ENCODE measurements at places on chromosomes 6 and 20.

DNA sequence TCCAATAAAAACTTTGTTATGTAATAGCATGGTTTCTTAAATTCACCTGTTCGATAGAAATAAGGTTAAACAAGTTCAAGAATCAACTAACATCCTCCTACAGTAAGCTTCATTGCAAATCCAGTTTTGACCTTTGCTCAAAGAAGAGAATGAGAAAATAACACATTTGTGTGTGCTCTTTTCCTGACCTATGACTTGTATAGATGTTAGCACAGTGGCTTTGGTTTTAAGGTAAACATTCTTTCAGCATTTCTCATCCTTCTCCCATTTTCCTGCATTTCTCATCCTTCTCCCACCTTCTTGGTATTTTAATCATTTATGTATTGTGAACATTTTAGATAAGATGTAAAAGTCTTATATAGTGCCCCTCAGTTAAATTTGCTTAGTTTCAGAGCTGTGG, 73.9 kb downstream of the PLCB1 start:
- DNase-seq = no peak

DNA sequence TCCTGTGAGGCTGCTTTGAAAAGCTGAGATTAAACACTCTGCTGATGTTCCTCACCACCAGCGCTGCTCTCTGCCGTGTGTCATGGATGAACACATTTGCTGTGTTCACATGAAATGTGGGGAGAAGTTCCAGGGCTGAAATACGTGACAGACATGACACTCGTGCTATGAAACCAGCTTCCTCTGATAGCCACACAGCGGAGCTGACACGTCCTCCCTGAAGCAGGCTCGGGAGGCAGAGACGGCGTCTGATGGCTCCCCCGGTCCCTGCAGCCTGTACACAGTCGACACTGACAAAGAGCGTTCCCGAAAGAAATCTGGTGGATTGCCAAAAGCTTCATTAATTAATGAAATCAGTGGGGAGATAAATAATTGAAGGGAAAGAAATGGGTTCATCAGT, 17.5 kb downstream of the AGPAT4 start:
- DNase-seq = no peak

DNA sequence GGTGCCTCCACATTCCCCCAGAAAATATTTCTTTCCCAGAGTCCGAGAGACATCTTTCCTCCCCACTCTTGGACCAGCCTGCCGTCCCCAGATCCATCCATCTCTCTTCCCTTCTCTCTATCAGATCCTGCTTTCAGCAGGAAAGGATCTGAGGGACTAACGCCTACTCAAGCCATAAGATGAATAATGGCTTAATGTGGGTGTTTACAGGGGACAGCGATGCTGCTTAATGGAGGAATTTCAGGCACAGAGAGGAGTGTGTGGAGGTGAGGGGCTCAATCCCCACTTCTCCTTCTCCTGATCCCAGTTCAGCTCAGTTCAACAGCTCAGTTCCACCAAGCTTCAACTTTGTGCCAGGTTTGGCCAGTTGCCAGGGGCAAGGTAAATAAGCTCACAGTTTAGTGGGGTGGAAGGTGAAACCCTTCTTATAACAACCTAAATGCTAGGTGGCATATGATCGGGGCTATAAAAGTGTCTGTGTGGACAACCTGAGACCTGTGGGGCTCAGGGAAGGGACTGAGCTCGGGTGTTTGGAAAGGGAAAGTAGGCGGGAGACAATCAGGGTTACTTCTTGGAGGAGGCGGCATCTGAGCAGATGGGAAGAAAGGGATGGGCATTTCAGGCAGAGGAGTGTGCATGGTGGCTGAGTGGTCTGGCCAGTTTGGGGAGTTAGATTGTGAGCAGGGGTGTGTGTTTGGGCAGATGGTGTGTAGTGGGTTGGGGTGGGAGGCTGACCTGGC, 55.8 kb downstream of the CDH22 start:
- DNase-seq = no peak

GRCh38 chr20:11350126-11351005, 567.3 kb upstream of the BTBD3 start:
- no peak for DNase-seq

DNA sequence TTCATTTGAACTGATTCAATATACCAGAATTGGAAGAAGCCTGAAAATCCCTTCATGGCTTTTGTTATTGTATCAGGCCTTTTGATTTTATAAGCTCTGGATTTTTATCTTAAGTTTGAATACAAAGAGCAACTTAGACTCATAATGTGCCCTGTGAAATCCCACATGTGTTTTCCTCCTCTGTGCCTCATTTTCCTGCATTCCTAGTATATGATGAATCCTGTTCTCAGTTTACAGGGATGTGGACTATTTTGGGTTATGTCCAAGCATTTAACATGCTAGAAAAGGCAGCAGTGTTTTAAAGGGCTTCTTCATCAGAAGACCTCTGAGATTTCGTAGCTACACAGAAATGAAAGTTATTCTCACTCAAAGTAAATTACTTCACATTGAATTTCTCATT, 455.0 kb downstream of the RFPL4B start:
- no peak for DNase-seq

DNA sequence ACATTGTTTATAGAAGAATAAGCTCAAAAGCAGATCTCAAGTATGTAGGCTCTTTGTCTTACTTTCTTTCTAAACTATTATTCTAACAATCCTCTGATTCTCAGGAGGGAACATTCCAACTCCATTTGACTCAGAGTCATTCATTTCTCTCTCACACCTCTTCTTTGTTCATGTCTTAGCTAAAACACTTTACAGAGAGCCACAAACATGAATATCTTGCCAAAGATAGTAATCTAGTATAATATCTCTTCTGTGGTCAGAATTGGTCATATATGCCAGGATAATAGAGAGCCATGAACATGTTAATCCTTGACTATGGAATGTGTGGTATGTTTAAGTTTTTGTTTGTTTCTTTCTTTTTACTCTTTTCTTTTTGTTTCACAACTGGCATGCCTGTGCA, 456.0 kb upstream of the PTCHD4 start:
- peak; percentile 30 for DNase-seq

- DNase-seq = no peak
Measured at GRCh38 chr6:89346433-89346832, 6.1 kb downstream of the UBE2J1 start.

GRCh38 chr20:17568972-17569521, 828 bp upstream of the DSTN start:
- peak; percentile 40 for DNase-seq

DNA sequence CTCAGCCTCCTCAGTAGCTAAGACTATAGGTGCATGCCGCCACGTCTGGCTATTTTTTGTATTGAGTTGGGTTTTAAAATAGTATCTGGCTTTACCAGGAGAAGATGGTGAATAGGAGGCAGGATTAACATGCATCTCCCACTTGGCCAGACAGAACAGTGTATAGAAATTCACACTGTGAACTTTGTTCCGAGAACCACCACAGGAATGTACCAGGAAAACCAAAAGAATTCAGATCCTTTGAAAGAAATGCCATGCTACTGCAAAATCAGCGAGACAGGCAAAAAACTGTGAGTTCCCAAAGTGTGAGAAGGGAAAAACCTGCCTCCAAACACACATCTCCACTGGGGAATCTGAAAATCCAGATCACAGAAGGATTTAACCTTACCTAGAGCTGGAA, 327.6 kb downstream of the NKAIN2 start:
- no peak for DNase-seq

- no peak for DNase-seq
Measured at GRCh38 chr20:828987-829386, 4.5 kb upstream of the FAM110A start.

DNA sequence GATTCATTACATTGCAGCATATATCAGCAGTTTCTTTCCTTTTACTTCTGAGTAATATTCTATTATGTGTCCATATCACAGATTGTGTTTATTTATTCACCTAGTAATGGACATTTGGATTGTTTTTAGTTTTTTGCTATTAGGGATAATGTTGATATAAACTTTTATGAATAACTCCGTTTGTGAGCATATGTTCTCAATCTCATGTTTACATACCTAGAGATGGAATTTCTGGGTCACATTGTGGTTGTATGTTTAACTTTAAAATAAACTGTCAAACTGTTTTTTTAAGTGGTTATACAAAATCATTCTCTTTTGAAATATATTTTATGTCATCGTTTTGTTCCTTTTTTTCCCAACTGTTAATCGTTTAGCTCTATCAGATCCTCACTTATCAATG, 311.6 kb downstream of the MMUT start:
- DNase-seq = no peak

DNA sequence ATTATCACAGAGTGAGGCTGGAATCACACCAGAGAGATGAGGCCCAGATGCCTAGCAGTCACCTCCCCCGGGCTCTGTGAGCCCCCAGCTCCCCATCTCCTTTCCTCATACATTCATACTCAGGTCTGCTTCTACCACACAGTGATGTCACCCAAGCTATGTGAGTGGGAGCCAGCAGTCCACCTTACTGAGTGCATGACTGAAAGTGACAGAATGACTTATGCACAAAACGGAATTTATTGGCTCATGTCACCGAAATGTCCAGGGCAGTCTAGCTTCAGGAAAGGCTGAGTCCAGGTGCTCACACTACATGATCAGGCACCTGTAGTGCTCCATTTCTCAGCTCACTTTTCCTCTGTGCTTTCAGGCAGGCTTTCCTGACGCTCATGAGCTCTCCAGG, 36.7 kb upstream of the CCN6 start:
- DNase-seq = no peak

DNA sequence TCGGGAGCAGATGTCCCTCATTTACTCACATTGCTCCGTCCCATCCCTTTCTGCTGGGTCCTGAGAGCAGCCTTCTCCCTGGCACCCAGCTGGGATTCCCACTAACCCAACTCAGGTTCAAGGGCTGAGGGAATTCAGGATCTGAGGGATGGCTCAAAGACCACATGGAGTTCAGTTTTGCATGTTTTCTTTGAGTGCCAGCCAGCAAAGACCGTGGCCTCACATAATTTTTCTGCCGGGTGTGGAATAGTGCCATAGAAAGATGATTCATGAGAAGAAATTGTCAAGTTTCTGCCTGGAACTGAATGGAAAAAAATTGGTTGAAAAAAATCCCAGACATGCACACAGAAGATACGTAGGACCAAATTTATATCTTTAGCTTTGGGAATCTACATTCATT, 168.6 kb downstream of the CD83 start:
- DNase-seq = no peak

- peak; percentile 37 for DNase-seq
Measured at GRCh38 chr6:36593569-36594028, 563 bp upstream of the SRSF3 start.

- DNase-seq = no peak
Measured at GRCh38 chr6:11480541-11480940, 57.0 kb upstream of the TMEM170B start.

- DNase-seq = no peak
Measured at GRCh38 chr6:3746119-3746691, 5.3 kb downstream of the PXDC1 start.

- no peak for DNase-seq
Measured at GRCh38 chr6:34095136-34095505, 50.8 kb downstream of the GRM4 start.

- no peak for DNase-seq
Measured at GRCh38 chr6:132275066-132275970, 126.0 kb downstream of the MOXD1 start.

DNA sequence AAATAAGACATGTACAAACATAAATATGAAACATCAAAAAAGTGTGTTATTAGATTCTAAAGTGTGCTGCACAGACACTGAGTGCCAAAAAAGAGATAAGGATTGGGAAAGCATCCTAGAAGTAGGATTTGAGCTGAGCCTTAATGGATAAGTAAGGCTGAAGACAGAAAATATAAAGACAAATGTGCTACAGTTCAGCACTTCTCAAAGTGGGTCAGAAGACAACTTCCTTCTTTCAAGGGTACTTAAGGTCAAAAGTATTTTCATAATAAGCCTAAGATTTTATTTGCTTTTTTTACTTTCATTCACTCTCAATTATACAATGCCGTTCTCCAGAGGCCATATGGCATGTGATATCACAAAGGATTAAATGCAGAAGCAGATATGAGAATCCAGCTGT, 16.8 kb downstream of the USP45 start:
- DNase-seq = no peak

DNA sequence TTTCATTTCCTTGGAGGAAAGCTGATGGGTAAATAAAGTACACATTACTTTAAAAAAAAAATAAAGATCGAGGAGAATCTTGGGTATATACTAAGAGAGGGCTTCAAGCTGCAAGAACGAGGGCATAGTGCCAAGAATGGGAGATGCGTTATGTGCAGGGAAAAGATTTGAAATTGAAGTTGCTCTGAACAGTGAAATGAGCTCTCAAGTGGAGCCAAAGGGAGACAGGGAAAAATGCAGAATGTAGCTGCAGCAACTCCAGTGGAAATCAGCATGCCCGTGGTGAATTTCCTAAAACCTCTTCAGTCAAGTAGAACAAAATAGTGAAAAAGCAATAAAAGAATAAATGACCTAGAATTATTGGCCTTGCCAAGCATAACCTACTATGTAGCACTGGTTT, 11.4 kb upstream of the COL9A1 start:
- no peak for DNase-seq

- DNase-seq = peak; percentile 26
Measured at GRCh38 chr20:49603209-49603627, 35.3 kb upstream of the PTGIS start.
